ENCODE measurements at places on chromosomes 3 and 15.

DNA sequence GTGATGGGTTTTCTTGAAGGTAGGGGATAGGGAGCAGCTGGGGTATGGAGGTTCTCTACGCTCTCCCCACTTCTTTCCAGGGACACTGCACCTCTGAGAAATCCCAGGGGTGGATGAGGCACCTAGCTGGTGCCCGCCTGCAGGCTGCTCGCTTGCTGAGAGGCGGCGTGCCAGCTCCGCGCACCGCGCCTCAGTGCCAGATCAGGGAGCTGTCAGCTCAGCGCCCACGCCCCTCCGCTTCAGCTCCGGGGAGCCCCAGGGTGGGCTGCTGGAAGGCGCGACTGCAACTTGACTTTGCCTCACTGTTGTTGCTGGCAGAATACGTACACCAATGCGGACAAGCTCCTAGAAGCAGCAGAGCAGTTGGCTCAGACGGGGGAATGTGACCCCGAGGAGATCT, 345.7 kb upstream of the UMPS start:
- no peak for DNase-seq

DNA sequence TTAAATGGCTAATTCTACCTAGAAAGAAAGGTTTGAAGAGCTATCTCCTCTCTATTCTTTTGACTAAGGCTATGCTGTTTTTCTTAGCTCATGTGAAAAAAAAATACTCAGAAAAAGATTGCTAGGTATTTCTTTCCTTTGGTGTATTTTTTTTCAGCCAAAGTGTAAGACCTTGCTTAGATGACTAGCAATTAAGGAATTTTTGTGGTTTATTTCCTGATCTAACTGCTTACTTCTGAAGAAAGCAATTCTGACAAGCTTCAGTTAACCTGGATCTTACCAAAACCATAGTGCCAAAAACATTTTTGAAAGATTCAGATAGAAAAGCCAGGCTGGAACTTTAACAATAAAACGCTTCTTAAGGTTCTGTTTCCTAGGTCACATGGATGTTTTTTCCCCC, 315.6 kb downstream of the SOX2 start:
- DNase-seq = no peak

DNA sequence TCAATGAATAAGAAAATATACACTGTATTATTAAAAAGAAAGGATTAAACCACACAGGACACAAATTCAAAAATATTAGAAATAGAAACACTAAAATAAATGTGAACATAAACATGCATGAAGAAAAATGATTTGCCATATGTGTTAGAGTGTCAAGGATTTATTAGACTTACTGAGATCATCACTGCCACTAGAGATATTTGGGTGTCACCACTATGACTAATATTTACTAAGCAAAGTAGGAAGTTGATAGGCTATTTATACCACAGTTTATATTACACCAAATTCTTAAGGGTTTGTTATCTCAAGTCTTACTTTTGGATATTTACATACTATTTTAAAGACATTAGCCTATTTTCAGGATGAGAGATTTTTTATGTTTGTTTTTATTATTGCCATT, 575.0 kb upstream of the SGO1 start:
- no peak for DNase-seq

GRCh38 chr3:178060407-178060806, 475.8 kb upstream of the KCNMB2 start:
- peak; percentile 50 for DNase-seq

DNA sequence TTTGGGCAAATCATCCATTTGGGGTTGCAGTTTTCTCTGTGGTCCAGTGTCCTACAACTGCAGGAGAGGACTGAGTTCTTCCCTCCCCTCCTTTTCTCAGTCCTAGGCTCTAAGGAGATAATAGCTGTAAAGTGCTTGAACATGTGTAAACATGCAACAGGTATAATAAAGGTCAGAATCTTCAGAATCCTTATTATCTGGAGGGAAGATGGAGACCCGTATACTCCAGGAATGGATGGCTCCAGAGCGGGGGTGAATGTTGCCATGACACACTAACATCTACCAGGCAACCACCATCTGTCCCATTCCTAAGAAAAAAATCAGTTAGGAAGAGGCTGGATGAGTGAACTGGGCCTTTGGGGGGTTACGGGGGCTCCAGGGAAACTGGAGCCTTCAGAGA, 39.7 kb upstream of the GLCE start:
- DNase-seq = no peak
